Glutamatergic neuron (in vitro differentiated cells): ENCODE measurements at places on chromosomes 7 and 10.

DNA sequence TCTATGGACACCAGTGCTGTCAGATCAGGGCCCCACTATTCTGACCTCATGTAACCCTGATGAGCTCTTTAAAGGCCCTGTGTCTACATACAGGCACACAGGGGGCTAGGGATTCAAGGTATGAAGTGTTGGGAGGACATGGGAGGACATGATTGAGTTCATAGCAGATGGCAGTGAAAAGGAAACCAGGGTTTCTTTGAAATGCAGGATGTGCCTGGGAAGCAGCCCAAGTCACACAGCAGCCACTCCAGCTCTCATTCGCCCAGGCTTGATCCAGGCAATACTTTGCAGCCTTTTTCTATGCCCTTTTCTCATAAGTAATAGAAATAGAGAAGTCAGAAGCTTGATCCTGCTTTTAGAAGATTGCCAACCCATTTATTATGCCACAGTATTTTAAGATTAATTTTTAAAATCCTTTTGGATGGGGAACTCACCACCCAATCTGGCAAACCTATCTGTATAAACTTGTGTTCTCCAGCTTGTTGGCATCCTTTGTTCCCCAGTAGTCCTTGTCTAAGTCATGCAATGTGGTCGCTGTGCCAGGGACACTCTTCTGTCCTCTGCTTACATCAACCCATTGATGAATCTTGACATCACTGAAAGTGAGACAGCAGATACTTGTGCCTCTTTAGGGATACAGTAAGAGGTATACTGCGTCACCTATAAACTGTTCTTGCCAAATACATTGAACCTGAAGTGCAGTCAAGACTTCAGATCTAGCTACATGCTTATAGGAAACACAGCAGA, 95.0 kb downstream of the TAF3 start:
- no peak for DNase-seq

DNA sequence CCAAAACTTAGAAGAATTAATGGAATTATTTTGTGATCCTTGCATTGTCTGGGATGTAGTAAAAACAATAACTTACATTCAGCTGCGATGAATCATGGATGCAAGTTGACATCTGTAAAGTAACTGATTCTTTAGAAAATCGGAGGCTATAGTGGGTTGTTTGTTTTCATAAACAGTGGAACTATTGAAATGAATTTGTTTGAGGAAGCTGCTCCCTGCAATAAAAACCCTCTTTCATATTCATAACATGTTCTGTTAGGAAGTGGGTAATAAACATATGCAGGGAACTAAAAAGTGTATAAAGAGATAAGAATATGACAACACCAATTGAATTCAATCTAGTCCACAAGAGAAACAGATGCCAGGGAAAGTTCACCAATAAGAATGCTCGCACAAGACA, 53.6 kb downstream of the AGMO start:
- no peak for DNase-seq

- DNase-seq, result no peak
These were observed 347.0 kb downstream of the KCNMA1 start for GRCh38 chr10:77290528-77291155.

GRCh38 chr10:23099816-23100215, 4.4 kb downstream of the MSRB2 start:
- no peak for DNase-seq
